NB4 (cell line): ENCODE measurements at places on chromosomes 6 and 20.

- DNase-seq = no peak
Measured at GRCh38 chr6:91822581-91822980, 1235.7 kb upstream of the MAP3K7 start.

- peak; percentile 81 for DNase-seq
Measured at GRCh38 chr20:1894951-1895673, at the start of gene SIRPA. SIRPA (plus strand) TSS chr20:1895407; CDS start chr20:1895448, 41 bp downstream.

GRCh38 chr20:63259734-63260460 is 5.6 kb upstream of the NKAIN4 start:
- DNase-seq = no peak

DNA sequence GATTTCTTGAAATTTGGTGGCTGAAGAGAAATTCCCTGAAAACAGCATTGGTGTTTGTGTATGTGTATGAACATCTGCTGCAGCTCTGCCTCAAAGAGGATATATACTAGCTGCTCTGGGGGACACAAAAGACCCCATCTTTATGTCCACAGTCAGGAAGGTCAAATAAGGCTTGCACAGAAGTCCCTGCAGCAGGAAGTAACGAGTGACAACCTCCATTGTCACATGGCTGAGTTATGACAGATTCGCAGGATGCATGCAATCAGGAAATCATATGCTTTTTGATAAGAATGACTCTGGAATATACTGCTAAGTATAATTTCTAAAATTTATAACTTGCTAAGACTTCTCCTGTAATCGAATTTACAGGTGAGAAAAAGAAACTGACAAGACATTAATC is 225.9 kb upstream of the CST7 start:
- no peak for DNase-seq

- DNase-seq = no peak
Measured at GRCh38 chr6:8858854-8859331, 423.5 kb upstream of the SLC35B3 start.

- no peak for DNase-seq
Measured at GRCh38 chr20:1124421-1124820, 6.0 kb downstream of the PSMF1 start.

GRCh38 chr6:8736156-8736895 is 301.0 kb upstream of the SLC35B3 start:
- no peak for DNase-seq

DNA sequence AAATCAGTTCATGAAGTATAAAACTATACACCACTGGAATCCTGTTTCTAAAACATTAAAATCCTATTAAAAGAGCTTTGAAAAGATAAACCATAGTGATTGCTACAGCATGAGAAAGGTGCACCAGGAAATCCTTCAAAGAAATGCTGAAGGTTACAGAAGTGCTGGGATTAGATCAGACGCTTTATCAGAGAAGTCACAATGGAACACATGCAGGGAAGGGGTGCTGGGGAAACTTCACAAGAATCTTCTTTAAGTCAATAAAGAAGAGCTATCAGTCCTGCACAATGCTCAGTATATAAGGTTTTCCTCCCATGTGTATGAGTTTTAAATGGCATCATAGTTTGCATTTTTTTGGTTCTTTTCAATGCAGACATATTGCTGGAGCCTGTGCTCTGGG is 137.7 kb upstream of the SLC22A16 start:
- no peak for DNase-seq

GRCh38 chr6:80143419-80143937 is 37.0 kb downstream of the BCKDHB start:
- DNase-seq = no peak

DNA sequence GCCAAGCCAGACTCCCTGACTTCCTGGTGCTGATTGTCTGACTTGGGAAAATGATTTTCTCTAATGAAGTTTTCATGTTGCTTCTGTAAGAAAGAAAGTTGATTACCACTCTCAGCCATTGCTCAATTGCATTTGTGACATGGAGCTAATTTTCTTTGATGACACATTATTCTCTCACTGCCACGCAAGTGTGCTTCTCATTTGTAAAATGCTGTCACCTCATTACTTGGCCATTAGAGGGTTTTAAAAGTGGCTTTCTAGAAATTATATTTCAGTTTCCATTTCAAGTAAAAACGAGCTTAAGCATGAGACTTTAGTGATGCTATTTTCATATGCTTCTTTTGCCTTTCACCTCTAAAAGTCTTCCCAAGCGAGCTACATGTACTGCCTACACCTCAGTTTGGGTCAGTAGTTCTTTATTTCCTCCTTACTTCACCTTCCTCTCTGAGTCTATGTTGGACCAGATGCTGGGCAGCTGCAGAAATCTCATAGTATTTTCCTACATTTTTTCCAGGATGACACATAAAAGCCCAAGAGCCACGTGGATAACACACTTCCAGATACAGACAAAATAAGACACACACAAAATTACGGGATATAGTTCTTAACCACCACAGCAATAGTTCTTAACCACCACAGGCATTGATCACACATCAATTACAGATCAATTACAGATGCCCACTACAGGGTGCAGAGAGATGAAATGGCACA is 6.3 kb upstream of the FAM210B start:
- DNase-seq = no peak

GRCh38 chr20:60591172-60591799 is 633.1 kb downstream of the CDH26 start:
- DNase-seq = no peak

- no peak for DNase-seq
Measured at GRCh38 chr20:8012724-8013123, 6.8 kb downstream of the TMX4 start.

GRCh38 chr20:19934792-19935491 is 82.2 kb upstream of the NAA20 start:
- DNase-seq = peak; percentile 43

GRCh38 chr6:89050697-89051096 is 29.9 kb upstream of the PNRC1 start:
- DNase-seq = no peak

DNA sequence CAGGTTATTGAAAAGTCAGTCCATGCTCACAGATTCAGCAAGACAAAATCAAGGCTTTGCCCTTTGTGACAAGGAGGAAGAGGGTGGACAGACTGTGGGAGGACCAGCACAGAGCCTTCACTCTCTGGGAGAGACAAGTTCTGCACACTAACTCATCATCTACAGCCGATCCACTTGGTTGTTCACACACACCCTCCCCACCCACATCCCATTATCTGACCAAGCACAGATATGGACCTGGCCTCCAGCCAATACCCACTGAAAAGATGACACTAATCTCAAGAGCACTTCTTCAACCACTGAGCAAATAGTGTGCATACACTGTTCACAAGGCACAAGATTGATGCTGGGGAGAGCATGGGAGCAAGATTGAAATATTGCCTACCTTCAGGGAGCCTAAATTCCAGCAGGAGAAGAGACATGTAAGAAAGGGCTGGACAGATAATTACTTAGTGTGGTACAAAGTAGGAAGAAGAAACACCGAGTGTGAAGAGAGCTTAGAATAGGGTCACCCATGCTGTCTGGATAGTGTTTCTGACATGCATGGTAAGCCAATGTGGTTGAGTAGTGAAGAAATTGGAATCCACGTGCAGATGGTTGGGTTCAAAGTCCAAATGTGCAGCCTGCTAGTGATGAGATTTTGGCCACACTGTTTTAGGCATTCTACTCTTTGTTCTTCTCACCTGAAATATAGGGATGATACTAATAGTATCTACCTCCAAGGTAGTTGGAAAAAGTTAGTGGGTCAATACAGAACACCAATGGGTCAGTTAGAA is 21.7 kb upstream of the IL17A start:
- DNase-seq = no peak

- peak; percentile 43 for DNase-seq
Measured at GRCh38 chr20:38825901-38826625, 20.6 kb downstream of the PPP1R16B start.

- DNase-seq = peak; percentile 66
Measured at GRCh38 chr6:118551063-118552053, 3.3 kb downstream of the PLN start.

GRCh38 chr6:13504611-13505344 is 17.4 kb upstream of the GFOD1 start:
- no peak for DNase-seq

GRCh38 chr20:16292226-16292880 is 280.9 kb downstream of the KIF16B start:
- DNase-seq = peak; percentile 3

DNA sequence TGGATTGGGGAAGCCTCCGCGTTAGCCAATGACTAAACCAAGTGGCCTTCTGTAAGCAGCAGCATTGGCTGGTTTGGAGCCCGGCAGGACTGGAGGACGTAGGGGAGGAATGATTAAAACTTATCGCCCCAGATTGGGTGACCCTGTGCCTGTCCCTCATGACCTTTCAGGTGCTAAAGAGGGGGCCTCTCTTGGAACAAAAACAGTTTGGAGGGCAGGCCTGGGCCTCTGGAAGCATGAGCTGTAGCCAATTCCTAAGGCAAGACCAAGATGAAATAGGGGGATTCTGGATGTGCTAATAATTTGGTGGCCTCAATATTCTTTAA is 1.4 kb downstream of the GMPR start:
- peak; percentile 76 for DNase-seq

GRCh38 chr6:125787791-125788190 is 3.0 kb upstream of the NCOA7 start:
- no peak for DNase-seq

GRCh38 chr20:44020406-44021148 is 105.9 kb downstream of the TOX2 start:
- DNase-seq = no peak

GRCh38 chr6:46490425-46491200 is 636 bp downstream of the RCAN2 start:
- DNase-seq = no peak

DNA sequence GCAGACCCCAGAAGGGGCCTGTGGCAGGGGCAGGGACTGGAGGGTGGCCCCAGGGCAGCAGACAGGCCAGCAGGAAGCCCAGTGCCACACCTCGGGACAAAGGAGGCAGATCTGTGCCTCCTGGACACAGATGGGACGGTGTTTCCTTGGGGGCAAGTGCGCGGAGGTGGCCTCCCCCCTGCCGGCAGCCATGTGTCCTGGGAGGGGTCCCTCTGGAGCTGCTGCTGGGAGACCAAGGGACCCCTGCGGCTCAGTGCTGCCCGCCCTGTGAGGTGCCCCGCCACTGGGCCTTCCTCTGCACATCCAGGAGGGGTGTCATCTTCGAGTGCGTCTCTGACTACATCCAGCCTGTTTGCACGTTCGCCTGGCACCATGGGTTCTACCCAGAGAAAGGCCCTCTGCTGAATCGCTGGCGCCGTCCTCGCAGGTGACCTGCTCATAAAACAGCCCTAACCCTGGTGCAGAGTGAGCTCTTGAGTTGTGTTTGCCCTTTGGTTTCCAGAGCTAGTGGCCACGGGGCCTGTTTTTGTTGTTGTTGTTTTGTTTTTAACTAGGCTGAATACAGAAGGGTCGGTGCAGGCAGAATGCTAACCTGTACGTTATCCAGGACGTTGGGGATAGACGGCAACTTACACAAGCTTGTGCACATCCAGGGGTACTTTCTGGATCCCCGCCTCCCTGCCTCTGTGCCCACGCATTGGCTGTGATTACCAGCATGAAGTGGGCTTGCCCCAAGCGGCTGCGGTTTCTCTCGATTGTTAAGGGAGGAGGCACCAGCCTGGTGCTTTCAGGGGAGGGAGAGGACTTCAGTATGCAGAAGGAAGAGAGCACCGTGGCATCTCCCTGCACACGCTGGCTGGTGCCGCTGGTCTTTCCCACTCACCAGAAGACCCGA is 1.3 kb upstream of the KCNQ2 start:
- DNase-seq = peak; percentile 37

DNA sequence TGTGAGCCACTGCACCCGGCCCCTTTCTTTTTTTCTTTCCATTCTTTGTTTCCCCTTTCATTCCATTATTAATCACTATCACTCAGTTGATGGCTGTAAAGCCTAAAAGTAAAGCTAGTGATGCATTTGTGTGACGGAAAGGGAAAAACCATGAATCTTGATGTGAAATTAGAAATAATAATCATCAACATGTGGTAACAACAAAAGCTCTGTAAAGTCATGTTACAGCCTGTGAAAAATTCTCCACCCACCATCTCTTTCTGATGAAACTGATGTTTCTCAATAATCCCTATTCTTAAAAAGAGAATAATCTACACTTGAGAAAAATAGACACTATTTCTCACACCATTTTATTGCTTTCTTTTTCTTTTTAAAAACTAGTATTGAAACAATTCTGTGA is 80.0 kb downstream of the CRYBG1 start:
- DNase-seq = no peak

GRCh38 chr6:138036111-138036510 is 71.1 kb downstream of the PERP start:
- no peak for DNase-seq

DNA sequence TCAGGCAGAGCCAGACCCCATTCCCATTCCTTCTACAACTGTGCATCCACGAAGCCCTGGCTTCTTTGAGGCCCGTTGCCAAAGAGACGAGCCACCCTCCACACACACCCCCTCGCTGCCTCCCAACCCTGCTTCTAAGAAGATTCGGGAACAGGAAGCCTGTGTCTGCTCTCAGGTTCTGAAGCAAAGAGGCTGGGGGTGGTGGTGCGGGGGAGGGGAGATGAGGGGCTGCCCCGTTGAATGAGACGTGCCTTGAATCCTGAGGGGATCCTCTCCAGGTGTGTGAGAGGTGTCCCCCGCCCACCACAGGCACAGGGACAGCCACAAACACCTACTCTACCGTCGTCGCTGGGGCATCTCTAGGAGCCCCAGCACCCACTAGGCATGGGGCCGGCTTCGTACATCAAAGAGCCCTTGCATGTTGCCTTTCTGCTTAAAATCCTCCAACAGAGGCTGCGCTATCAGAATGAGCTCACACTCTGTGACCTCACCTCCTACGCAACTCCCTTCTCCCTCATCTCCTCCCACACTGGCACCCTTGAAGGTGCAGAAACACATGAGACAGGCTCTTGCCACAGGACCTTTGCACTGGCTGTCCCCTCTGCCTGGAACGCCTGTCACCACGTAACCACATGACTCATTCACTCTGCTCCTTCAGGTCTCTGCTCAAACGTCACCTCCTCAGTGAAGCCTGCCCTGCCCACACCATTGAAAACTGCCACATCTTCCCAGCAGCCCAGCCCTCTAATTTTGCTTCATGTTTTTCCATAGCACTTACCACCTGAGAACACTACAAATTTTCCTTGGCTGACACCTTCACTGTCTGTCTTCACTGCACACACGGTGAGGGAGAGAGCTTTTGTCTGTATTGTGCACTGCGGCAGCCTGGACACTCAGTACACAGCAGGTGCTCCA is 58.5 kb downstream of the PREX1 start:
- DNase-seq = peak; percentile 92

- DNase-seq = no peak
Measured at GRCh38 chr6:90026216-90026615, 131.9 kb downstream of the GJA10 start.
